ENCODE measurements at places on chromosomes 6 and 20.

GRCh38 chr6:157188213-157188612 lies 135.1 kb downstream of the TMEM242 start:
- no peak for DNase-seq

- DNase-seq: no peak
Observed at GRCh38 chr6:108277295-108277694, 16.5 kb upstream of the SNX3 start.

- DNase-seq: no peak
Observed at GRCh38 chr20:51376111-51376510, 166.4 kb downstream of the NFATC2 start.

DNA sequence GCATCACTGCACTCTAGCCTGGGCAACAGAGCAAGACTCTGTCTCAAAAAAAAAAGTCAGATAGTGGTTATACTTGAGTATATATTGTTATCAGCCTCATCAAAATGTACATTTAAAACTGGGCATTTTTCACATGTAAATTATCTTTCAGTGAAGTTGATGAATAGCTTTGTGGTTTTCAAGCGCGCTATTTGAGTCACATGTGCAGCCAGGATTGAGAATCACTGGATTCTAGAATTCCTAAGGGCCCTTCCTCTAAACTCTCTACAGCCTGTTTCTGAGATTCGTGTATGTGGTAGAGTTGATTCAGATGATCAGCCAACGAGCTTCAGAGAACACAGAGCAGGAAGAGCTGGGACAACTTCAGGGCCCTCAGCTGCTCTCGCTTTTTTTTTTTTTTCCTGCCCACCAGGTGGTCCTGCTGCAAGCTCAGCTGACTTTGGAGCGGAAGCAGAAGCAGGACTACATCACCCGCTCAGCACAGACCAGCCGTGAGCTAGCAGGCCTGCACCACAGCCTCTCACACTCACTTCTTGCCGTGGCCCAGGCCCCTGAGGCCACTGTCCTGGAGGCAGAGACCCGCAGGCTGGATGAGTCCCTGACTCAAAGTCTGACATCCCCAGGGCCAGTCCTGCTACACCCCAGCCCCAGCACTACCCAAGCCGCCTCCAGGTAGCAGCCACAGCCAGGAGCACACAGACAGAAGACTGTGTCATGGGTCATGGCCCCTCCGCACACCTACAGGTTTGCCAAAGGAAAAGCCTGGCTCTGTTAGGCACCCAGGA lies 18.3 kb downstream of the C20orf173 start:
- no peak for DNase-seq

DNA sequence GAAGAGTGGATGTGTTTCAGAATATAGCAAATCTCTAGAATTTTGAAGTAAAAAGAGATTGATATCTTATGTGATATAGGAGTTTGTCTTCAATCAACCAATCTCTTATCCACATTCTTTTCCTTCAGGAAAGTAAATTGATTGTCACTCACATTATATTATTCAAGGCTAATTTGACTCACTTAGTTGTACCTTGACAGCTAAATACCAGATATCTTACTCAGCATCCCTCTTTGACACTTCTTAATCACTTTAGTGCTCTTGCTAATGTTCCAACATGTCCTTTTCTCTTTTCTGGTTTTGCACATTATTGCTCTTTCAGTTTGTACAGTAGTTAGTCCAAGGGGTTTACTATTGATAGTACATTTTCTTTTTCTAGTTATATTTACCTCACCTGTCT lies 286.9 kb upstream of the PTCHD4 start:
- no peak for DNase-seq

DNA sequence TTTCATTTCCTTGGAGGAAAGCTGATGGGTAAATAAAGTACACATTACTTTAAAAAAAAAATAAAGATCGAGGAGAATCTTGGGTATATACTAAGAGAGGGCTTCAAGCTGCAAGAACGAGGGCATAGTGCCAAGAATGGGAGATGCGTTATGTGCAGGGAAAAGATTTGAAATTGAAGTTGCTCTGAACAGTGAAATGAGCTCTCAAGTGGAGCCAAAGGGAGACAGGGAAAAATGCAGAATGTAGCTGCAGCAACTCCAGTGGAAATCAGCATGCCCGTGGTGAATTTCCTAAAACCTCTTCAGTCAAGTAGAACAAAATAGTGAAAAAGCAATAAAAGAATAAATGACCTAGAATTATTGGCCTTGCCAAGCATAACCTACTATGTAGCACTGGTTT lies 11.4 kb upstream of the COL9A1 start:
- DNase-seq: no peak

GRCh38 chr6:134911547-134911946 lies 38.4 kb downstream of the ALDH8A1 start:
- no peak for DNase-seq

- DNase-seq: no peak
Observed at GRCh38 chr20:58294497-58295455, 14.7 kb upstream of the RAB22A start.

DNA sequence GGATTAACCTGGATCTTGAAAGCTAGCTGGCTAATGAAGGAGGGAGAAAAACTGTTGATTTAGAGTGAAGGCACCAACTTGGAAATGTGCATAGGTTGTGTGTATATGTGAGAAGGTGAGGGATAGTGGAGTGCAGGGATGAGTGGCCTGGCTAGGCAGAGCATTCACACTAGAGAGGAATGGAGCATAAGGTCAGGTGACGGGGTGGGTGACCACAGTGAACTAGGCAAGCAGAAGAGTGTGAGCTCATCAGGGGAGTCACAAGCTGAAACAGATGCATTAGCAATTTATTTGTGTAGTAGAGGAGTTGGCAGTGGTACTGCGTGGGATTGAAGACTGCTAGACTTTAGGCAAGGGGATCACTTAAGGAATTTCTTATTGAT lies 10.5 kb downstream of the ANKRD66 start:
- DNase-seq: no peak

GRCh38 chr20:44594730-44595129 lies 12.4 kb downstream of the PKIG start:
- DNase-seq: no peak

GRCh38 chr6:6690144-6690483 lies 101.6 kb downstream of the LY86 start:
- DNase-seq: no peak
